CD4-positive, alpha-beta T cell treated with Interleukin-17A for 1 hour (primary cell): ENCODE measurements at places on chromosomes 12 and 14.
A peak's percentile ranks its signal among the peaks of the same experiment; 100 is the strongest.

GRCh38 chr12:89213139-89213538 is 139.2 kb downstream of the DUSP6 start:
- DNase-seq: no peak

DNA sequence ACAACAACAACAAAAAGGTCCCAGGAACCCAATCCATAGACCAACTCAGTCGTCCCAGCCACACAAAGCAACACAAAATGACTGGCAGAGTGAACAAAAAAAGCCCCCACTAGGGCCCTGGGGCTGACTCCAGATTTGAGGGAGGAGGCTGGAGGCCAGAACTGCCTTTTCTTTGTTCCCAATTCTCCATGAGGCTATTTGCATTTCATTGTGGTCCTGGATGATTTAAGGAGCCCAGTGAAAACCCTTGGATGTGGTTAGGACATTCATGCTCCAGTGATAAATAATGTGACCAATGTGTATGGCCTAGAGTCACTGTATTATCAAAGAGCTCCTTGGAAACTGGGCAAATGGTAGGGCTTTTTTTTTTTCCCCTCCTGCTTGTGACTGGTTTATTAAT is 192.9 kb downstream of the NUAK1 start:
- no peak for DNase-seq

GRCh38 chr12:13769273-13769672 is 212.1 kb downstream of the GRIN2B start:
- DNase-seq: no peak

DNA sequence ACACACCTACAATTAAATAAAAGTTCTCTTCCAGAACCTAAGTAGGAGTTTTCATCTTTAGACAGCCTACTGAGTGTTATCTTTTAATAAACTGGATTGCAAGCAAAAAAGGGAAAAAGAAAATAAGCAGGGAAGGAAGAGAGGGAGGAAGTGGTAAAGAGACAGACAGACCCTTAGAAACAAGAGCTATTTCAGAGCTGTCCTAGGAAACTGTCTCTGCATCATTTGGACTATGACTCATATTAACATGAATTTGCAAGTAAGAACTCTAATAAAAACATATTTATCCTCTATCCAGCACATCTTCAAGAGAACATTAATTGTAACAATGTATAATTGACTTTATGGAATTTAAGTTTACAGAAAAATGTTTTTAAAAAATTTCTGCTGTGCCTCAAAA is 438.8 kb upstream of the USP15 start:
- no peak for DNase-seq

GRCh38 chr14:99246536-99247097 is 25.4 kb downstream of the BCL11B start:
- peak; percentile 66 for DNase-seq

GRCh38 chr14:56351861-56352260 is 227.7 kb upstream of the TMEM260 start:
- no peak for DNase-seq

- DNase-seq: no peak
These were observed 361.3 kb upstream of the SFSWAP start for GRCh38 chr12:131349397-131350127.

DNA sequence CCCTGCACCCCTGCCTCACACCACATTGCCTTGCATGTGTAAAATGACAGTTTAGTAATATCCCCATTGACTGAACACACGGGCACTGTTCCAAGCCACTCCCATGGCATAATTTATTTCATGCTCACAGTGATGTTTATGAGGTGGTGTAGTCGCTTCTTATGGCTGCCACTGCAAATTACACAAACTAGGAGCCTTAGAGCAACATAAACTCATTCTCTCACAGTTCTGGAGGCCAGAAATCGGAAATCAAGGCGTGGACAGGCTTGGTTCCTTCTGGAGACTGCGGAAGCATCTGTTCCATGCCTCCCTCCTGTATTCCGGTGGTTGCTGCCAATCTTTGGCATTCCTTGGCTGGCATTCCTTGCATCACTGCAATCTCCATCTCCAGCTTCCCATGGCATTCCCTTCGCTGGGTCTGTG is 97.3 kb downstream of the RIN3 start:
- no peak for DNase-seq

DNA sequence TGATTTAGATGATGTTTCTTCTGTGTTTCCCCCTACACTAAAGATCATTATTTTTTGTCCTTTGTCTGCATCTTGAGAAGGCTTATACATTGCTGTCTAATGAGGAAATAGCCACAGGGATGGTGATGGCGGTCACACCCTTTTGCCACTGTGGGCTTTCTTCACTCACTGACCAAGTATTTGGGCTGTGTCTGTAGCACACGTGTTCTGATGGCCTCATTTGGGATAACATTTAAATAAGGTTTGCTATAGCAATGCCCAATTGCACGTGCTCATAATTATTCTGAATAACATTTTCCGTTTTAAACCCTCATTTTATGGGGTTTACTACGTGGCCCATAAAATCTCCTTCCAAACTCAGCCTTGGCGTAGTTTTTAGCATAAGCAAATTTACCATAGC is 230.3 kb upstream of the PRICKLE1 start:
- DNase-seq: no peak

DNA sequence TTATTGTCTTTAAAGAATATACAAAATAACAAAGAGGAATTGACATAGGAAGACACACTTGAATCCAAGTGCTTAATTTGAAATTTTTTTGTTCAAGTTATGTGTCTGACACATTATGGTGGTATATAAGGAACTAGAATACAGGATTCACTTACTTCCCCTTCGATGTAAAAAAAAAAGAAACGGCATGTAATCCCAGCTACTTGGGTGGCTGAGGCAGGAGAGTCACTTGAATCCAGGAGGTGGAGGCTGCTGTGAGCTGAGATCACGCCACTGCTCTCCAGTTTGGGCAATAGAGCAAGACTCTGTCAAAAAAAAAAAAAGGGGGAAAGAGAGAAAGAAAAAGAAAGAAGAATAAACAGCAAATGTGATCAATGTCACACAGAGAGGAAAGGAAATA is 8.9 kb downstream of the CLEC12A start:
- no peak for DNase-seq

- no peak for DNase-seq
These were observed 4.9 kb downstream of the ADGRD1 start for GRCh38 chr12:130958557-130959140.

- DNase-seq: no peak
These were observed 12.4 kb downstream of the OAS3 start for GRCh38 chr12:112950701-112951100.

- DNase-seq: peak; percentile 14
These were observed 311.8 kb downstream of the RPAP3 start for GRCh38 chr12:47394070-47394469.

DNA sequence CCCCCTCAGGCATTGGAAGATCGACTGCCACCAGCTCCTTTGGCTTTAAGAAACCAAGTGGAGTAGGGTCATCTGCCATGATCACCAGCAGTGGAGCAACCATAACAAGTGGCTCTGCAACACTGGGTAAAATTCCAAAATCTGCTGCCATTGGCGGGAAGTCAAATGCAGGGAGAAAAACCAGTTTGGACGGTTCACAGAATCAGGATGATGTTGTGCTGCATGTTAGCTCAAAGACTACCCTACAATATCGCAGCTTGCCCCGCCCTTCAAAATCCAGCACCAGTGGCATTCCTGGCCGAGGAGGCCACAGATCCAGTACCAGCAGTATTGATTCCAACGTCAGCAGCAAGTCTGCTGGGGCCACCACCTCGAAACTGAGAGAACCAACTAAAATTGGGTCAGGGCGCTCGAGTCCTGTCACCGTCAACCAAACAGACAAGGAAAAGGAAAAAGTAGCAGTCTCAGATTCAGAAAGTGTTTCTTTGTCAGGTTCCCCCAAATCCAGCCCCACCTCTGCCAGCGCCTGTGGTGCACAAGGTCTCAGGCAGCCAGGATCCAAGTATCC is 288.7 kb downstream of the NAV3 start:
- no peak for DNase-seq

- DNase-seq: peak; percentile 61
These were observed 132.0 kb upstream of the ARHGAP5 start for GRCh38 chr14:31945074-31945613.

- DNase-seq: no peak
These were observed 66.3 kb downstream of the ETNK1 start for GRCh38 chr12:22691319-22691718.

DNA sequence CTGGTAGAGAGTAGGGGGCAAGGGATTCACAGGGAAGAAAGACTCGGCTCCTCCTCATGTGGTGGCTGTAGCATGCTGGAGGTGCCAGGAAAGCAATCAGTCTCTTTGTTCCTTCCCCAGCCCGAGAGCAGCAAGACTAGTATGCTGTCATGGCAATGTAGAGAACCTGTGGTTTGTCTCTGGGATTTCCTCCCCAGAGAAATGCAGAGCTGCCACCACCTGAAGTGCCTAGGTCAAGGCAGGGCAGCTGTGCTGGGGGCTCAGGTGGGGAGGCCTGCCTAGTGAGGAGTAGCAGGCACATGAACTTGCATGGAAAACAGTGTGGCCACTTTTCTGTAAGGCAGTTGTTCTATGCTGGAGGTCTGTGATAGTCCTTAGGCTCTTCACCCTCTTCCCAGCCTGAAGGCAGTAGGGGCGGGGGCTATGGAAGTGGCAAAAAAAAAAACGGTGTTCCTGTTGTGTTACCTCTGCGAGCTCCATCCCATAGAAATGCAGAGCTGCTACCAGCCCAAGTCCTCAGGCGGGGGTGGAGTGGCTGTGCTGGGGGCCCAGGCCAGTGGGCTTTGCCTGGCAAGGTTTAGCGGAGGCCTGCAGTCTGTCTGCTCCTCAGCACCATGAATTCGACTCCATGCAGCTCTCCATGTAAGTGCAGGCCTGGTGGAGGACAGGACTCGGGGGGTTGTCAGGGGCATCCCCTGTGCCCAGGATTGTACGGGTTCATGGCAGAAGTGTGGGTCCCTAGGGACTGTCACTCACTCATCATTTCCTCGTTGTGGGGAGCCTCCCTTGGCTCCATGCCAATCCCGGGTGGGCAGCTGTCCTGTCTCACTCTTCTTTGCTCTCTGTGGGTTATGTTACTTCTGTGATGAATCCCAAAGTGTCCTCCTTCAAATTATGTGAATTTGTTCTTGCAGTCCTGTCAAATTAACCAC is 4.1 kb upstream of the CLEC4D start:
- no peak for DNase-seq

GRCh38 chr12:105922670-105923102 is 216.1 kb downstream of the NUAK1 start:
- no peak for DNase-seq

GRCh38 chr12:79706676-79707075 is 15.9 kb upstream of the PAWR start:
- no peak for DNase-seq

DNA sequence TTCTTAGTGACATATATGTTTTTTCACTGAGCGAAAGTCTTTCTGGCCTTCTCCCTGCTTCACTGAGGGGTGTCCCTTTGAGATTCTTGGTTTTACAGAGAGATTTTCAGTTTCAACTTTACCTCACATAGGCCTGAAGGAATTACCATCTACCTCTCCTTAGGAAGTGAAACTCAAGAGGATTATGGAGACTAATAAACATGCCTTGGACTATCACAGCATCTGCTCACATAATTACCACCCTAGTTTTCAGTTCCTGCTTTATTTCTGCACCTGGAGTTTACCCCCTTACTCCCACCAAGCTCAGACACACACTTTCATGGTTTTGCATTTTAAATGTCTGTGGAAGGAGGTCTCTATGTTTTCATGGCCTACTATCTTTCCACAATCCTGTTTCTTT is 118.3 kb upstream of the SCAF11 start:
- DNase-seq: no peak

DNA sequence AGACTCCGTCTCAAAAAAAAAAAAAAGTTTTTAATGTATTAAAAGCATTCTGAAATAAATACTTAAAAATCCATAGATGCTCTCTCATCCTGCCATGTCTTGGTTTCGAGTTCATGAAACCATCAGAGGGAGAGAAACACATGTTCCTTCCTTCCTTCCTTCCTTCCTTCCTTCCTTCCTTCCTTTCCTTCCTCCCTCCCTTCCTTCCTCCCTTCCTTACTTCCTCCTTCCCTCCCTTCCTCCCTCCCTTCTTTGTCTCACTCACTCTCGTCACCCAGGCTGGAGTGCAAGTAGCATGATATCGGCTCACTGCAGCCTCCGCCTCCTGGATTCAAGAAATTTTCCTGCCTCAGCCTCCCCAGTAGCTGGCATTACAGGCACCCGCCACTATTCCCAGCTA is 60.4 kb upstream of the DUSP6 start:
- no peak for DNase-seq
